ENCODE measurements at places on chromosomes 2 and 18.

DNA sequence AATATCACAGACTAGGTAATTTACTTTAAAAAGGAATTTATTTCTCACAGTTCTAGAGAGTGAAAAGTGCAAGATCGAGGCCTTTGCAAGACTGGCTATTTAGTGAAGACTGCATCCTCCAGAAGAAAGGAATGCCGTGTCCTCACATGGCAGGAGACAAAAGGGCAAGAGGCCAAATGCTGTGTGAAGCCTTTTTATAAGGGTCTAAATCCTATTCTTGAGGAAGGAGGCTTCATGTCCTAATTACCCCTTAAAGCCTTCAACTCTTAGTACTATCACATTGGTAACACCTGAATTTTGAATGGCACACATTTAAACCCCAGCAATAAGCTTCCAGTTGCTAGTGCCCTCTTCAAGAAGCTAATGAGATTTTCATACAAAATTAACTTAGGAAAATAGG lies 1882.3 kb upstream of the PIK3C3 start:
- no peak for DNase-seq

DNA sequence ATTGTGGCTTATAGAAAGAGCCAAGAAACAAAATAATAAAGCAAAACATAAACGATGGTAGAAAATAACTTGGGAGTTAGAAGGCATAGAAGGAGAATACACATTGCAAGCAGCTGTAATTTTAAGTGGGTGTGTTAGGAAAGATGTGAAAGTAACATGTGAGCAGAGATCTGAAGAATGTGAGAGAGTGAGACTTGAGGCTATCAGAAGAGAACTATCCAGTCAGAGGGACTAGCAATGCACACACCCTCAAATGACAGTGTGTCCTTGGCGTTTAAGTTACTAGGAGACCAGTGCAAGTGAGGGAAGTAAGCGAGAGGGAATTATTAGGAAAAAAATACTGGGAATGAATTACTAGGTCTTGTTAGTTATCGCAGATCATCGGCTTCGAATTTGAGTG lies 304.9 kb downstream of the DSEL start:
- DNase-seq, result no peak

GRCh38 chr2:219661197-219661954 lies 33.9 kb downstream of the SLC4A3 start:
- peak; percentile 83 for DNase-seq

GRCh38 chr2:218999881-219000568 lies 6.8 kb upstream of the CRYBA2 start:
- no peak for DNase-seq

GRCh38 chr2:204982303-204982702 lies 437.0 kb downstream of the PARD3B start:
- no peak for DNase-seq

DNA sequence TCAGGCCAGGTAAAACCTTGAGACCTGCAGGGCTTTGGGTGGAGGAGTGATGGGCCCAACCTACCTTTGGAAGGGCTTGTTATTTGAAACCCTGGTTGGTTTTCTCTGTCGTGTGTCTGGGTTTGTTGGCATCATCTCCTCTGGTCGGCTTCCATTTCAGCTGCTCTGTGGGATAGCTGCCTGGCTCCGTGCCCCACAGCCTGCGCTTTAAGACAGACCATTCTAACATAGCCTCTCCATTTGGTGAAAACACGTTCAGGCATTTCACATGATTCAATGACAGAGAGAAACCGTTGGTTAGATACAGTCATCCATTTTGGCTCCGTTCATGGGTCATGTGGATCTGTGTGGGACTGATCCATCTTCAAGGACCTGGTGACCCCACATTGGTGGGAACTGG lies 37.0 kb upstream of the LYPD6B start:
- DNase-seq, result no peak

DNA sequence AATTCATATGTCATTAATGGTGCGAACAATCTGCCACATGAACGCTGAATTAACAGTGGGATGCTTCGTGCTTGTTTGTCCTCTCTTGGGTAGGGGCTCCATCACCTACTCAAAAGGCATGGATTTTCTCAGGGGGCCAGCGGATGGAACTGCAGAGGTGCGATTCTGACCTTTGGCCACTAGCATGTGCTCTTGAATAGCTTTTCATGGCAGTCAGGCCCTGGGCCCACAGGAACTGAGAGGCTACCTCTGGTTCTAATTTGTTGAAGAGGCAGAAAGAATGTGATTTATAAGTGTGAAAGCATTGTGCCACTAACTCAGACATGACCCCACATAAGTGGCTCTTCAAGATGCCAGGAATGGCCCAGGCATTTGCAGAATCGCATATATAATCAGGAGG lies 283.2 kb downstream of the INSIG2 start:
- DNase-seq, result peak; percentile 61

DNA sequence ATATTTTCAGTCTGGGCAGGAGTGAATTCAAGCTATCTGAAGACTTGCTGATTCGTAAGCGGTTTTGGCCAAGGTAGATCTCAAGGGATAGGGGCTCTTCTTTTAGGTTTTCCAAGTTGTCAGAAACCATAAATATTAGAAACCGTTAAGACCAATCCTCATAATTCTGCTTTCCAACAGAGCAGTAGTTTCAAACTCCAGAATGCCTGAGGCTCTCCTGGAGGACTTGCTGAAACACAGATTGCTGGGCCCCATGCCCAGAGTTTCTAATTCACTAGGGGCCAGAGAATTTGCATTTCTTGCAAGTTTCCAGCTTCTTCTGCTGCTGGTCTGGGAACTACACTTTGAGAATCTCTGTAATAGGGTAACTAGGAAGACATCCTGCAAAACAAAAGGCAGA lies 1855.7 kb upstream of the CELF4 start:
- no peak for DNase-seq

- DNase-seq, result peak; percentile 86
Observed at GRCh38 chr2:15640261-15640711, 48.6 kb downstream of the DDX1 start.

DNA sequence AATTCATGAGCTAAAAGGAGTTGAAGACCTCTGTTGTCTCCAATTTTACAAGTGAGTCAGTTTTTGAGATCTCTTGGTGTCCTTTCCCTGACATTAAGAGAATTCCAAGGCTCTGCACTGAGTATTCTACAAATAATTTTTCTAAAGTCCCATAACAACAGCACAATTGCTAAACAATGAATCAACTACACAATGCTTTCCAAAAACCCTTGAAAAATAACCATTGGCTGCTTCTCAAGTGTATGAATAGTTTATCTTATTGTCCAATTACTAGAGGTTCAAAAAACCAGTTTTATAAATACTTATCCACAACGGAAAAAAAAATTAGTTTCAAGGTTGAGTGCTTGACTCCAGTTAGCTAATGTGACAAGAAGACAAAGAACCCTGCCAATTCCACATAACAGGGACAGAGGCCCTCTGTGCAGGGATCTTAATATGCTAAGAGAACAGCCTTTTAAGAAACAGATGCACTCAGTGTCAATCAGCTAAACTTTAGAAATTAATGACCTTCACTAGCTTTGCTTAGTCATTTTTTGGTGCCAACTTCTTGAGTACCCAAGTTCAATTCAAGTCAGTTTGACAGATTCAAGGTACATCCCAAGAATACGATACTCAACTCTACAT lies 266.6 kb upstream of the CYP26B1 start:
- no peak for DNase-seq

DNA sequence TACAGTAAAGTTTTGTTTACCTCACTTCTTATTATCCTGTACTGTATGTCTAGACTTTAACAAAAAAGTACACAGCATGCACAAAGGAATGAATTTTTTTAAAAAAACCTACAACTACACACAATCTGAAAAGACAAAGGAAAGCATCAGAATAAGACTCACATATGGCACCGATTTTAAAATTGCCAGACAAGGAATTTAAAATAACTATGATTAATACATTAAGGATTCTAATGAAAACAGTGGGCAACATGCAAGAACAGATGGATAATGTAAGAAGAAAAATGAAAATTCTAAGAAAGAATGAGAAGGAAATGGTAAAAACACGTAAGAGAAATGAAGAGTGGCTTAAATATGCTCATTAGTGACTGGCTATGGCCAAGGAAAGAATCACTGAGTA lies 638.2 kb downstream of the FBXO15 start:
- DNase-seq, result no peak

GRCh38 chr2:20491739-20492531 lies 45.1 kb downstream of the RHOB start:
- DNase-seq, result no peak

DNA sequence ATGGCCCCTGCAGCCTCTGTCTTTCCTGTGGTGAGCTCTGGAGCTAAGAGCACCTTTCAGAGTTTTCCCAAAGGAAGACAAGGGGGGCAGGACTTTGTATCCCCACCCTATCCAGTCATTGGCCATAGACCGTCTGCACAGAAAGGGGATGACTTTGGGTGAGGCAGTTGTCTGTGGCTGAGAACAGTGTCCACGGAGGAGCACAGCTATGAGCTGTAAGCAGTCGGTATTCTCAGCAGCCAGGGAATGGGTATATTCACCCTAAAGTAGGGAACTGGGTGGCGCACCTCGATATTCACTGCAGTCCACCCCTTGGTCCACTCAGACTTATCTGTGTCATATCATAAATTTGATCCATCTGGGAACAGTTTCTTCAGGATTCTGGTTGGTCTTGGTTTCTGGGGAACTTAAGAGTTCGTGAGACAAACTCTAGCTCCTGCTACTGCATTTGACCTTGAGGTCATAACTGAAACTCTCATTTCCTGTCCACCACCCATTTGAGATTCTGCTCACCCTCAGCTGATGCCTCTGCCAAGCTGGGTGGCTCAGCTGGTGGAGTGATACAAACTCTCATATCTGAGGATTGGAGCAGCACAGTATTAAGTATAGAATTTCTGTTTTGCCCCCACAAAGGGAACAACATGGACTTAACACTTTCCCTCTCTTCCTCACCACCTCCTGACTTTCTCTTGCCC lies 45.2 kb upstream of the SCG2 start:
- no peak for DNase-seq

GRCh38 chr18:76432274-76432755 lies 62.7 kb downstream of the ZNF516 start:
- DNase-seq, result no peak

GRCh38 chr2:651951-652373 lies 25.2 kb downstream of the TMEM18 start:
- DNase-seq, result no peak

GRCh38 chr18:41504316-41504715 lies 450.7 kb upstream of the PIK3C3 start:
- DNase-seq, result no peak

DNA sequence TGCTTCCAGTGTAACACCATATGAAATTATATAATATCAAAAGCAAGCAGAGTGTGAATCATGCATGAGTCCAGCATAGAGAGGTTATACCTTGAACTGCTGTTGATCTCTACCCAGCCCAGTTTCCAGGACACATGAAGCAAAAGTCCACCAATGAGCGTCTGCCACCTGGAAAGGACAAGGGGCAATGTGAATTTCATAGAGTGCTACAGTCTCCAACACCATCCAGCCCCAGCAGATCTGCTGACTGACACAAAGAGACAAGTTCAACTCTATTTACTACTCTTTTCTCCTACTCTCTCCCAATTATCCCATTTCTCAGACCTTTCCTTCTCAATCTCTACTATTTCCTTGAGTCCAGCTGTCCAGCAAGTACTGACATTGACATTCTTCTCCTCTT lies 31.8 kb upstream of the RIOK3 start:
- DNase-seq, result no peak

Data from epithelial cell of esophagus (primary cell).